ENCODE measurements at places on chromosomes 1 and 21.

- DNase-seq: no peak
Measured at GRCh38 chr21:45076245-45076711, 1.9 kb downstream of the ADARB1 start.

DNA sequence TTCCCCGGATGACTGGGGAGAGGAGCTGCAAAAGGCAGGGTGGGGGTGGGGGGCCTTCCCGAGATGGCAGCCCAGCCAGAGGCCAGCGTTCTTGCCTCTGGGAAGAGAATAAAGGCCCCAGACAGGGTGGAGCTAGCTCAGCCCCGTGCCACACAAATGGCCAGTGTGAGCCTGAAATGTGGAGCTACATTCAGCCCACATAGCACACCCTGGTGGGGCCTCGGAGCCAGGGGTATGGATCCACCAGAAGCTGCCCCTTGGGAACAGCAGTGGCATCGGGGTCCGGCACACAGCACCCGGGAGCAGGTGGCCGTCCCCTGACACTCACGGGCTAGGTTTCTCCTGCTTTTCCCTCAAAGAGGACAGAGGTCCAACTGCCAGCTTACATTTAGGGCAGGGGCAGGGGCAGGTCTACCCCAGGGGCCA is 93.9 kb downstream of the PDE9A start:
- DNase-seq: no peak

GRCh38 chr1:179728271-179728670 is 14.8 kb upstream of the FAM163A start:
- DNase-seq: no peak

- DNase-seq: no peak
Measured at GRCh38 chr1:229509576-229509975, 1.4 kb upstream of the NUP133 start.

DNA sequence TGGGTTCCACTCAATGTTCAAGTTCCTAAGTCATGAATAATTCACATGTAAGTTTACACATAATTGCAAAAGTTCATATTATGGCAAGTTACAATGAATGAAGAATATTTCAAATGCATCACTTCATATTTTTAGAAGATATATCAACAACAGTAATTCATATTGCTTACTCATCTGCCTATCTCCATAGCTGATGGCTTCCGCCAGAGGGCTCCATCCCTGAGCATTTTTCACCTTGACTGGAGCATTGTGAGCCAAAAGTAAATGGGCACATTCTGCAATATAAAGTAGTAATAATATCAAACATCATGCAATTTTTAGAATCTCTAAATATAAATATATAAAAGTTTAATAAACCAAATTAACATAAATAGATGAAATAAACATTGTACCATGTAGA is 29.8 kb downstream of the ANKRD13C start:
- DNase-seq: no peak

- no peak for DNase-seq
Measured at GRCh38 chr1:150006881-150007421, 3.6 kb downstream of the OTUD7B start.

DNA sequence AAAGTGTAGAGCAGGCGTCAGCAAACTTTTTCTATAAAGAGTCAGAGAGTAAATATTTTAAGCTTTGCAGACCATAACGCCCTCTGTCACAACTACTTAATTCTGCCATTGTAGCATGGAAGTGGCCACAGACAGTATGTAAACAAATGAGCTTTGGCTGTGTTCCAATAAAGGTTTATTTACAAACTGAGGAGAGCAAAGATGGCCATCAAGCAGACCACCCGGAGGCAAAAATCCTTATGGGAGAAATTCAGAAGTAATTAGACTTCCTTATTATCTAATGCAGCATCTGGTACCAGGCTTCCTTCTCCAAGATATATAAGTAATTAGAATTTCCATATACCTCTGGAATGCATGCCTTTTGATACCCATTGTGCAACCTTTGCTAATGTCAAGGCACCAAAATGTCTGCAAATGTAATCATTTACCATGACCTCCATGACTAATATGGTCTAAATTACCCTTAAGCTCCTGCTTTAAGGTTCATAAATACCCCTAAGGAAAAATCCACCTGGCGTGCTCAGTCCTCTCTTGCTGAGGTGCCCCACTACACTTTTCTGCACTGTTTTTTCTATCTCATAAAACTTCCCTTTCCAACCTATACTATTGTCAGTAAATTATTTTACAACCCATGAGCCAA is 377.8 kb downstream of the MATN1 start:
- no peak for DNase-seq

- DNase-seq: no peak
Measured at GRCh38 chr1:43584204-43584603, 53.5 kb downstream of the PTPRF start.

GRCh38 chr1:8706995-8707396 is 110.4 kb downstream of the RERE start:
- peak; percentile 57 for DNase-seq

DNA sequence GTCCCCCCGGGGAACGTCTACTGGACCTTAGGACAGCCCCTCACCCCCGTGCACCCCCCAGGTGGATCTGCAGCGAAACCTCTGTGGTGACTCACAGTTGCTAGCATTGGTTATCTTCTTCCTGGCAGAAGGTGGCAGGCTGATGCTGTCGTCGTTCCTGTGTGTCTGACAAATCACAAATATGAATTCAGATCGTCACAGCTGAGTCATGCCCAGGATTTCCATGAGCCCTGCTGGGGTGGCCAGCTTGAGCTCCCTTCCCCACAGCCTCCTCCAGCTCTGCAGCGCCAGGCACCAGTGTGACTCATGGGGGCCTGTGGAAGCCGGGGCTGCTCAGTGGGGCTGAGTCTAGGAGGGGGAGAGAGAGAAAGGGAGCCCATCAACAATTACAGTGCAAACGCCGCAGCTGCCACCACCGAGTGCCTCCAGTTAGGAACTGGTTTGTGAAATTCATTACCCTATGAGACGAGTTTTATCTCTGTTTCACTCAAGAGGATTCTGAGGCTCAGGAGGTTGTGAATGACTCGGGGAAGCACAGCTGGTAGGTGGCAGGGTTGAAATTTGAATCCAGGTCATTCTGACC is 197.9 kb downstream of the DYRK1A start:
- peak; percentile 76 for DNase-seq

DNA sequence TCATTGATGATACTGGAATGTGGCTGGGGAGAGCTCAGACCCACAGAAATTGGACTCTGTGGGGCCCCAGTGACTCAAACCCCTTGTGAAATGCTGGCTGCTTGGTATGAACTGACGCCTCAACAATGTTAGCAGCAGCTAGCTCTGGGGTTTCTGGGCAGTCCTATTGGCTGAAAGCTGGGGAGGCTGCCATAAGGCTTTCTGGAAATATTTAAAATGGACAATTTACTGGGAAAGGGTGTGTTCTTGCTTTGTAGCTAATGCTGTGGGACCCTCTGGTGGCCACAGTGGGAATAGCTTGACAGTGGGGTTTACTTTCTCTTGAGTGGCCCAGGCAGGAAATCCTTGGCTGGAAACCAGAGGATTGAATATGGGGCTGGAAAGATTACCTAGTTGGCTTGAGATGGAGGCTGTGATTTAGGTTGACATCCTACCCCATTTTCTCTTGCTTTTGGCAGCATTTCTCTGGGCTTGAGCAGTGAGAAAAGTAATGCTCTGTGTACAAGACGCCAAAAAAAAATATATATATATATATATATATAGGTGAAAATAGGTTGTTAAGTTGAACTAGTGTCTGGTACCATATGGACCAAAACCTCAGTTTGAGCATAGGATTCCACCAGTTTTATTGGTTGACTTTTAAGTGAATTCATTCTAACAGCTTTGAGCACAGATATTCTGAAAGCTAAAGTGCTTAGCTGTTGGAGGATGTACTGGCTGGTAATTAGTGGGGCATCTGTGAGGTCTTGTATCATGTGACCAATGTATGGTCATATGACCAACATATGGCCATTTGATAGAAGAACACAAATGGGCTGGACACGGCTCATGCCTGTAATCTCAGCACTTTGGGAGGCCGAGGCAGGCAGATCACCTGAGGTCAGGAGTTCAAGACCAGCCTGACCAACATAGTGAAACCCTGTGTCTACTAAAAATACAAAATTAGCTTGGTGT is 8.2 kb upstream of the S100A10 start:
- peak; percentile 94 for DNase-seq

GRCh38 chr1:185512442-185512841 is 195.4 kb upstream of the IVNS1ABP start:
- DNase-seq: no peak

DNA sequence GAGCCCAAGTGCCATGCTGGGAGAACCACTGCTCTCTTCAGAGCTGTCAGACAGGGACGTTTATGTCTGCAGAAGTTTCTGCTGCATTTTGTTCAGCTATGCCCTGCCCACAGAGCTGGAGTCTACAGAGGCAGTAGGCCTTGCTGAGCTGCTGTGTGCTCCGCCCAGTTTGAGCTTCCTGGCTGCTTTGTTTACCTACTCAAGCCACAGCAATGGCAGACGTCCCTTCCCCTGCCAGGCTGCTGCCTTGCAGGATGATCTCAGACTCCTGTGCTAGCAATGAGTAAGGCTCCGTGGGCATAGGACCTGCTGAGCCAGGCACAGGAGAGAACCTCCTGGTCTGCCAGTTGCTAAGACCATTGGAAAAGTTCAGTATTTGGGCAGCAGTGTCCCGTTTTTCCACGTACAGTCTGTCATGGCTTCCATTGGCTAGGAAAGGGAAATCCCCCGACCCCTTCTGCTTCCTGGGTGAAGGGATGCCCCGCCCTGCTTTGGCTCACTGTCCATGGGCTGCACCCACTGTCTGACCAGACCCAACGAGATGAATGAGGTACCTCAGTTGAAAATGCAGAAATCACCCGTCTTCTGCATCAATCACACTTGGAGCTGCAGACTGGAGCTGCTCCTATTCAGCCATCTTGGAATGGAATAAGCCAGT is 31.9 kb downstream of the CYP4B1 start:
- DNase-seq: no peak

DNA sequence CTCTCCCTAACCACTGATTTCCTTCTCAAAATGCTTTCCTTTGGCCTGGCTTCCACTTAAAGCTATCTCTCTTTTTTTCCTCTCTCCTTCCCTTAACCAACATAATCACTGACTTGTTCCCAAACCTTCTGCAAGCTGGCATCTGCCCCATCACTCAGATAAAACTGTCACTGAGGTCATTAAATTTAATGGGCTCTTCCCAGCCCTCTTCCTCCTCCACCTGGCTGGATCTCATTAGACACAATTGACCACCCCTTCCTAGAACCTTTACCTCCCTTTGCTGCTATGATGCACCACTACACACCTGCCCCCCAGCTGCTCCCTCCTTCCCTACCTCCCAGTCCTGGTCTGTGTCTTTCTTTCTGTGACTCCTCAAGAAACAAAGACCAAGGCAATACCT is 44.0 kb upstream of the GJB5 start:
- DNase-seq: no peak

DNA sequence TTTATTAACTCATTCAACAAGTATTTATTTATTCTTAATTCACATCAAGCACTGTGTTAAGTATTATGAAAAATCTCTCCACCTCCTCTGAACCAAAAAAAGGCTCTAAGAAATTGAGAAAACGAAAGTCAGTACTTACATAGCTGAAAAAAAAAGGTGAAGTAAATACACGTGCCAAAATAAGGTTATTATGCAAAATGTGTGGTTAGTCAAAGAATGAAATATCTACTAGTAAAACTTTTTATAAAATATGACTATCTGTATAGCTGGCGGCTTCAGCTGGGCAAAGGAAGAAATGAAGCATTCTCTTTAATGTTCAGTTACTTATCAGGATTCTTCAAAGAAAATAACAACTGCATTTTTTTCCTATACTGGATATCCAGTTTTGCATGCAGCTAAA is 35.5 kb upstream of the ASPM start:
- no peak for DNase-seq

DNA sequence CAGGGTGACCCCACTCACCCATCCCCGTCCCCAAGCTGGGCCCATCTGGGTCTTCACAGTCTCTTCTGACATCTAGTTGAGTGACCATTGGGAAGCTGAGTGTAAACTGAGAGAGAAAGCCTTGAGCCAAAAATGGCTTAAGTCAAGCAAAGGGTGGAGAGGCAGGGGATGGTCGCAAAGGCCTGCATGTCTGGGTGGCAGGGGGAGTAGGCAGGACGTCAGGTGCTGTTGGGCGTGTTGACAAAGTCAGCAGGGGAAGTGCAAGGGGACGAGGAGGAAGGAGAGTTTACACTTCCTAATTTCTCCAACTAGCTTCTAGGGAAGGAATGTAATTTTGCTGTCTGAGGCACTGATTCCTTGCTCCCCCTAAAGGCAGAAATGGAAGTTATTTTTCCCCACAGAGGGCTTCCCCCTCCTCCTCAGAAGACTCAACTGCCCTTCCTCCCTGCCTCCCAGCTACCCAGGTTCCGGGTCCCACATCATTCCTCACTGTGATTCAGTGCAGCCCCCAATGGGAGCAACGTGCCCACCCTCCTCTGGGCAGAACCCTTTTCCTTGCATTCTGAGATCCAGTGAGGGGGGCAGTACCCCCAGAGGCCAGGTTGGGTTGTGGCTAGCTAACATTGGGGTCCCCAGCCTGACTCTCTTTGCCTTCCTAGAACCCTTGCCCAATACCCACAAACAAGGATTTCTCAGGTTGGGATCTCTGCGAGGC is 1.2 kb upstream of the ADORA1 start:
- peak; percentile 60 for DNase-seq

DNA sequence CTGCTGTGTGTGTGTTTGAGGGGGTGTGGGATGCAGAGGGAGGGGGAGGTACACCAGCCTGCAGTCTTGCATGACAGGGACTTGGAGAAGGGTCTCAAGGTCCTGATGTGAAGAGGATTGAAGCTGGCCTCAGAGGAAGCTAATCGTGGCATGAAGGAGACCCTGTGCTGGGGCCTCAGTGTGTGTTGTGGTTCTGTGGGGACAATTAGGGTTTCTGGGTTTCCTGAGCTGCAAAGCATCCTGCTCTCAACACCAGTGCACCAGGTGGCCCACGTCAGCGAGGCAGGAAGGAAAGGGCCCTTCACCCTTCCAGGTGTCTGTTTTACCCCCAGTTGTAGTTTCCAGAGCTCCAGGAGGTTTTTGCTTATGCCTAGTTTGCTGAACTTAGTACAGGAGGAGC is 52.8 kb downstream of the TENT5C start:
- no peak for DNase-seq

- DNase-seq: no peak
Measured at GRCh38 chr21:35697321-35697808, 363.0 kb downstream of the SETD4 start.

DNA sequence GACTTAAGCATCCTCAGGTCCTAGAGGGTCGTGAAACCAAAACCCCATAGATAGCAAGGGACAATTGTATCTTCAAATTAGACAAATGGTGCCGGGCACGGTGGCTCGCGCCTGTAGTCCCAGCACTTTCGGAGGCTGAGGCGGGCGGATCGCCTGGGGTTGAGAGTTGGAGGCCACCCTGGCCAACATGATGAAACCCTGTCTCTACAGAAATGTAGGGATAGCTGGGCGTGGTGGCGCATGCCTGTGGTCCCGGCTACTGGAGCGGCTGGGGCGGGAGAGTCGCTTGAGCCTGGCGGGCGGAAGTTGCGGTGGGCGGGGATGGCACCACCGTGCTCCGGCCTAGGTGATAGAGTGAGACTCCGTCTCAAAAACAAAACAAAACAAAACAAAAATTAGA is 780.6 kb downstream of the BRINP3 start:
- DNase-seq: no peak

- DNase-seq: peak; percentile 30
Measured at GRCh38 chr1:235942979-235943575, 76.4 kb upstream of the LYST start.

- DNase-seq: no peak
Measured at GRCh38 chr1:209403921-209404320, 179.6 kb upstream of the CAMK1G start.

GRCh38 chr1:9196129-9197040 is 38.2 kb upstream of the H6PD start:
- peak; percentile 92 for DNase-seq

GRCh38 chr1:112708002-112708448 is 1.1 kb upstream of the RHOC start:
- DNase-seq: no peak
